ENCODE measurements at places on chromosomes 12 and 14.

DNA sequence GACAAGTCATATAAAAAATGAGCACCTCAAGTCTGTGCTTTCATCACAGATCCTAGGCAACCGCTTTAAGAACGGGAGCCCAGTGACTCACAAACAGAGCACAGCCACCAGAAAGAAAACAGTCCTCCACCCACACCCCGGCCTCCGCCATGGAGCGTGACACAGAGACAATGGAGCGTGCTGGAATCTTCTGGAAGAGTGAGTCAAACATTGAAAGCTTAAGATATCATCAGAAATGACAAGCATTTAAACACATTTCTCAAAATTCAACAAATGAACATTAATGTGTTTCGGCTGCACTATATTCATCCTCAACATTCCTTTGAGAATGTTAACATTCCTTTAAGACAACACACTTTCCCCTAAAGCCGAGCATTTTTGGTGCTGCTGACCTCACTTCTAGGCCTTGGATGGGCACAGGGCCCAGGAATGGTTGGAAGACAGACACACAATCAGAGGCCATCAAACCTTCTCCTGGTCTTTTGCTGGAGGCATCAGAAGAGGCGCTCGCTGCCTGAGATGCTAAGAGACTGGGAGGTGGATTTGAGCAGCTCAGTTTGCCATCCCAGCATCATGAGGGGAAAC is 23.6 kb upstream of the TMEM132D start:
- DNase-seq: no peak

- peak; percentile 21 for DNase-seq
Measured at GRCh38 chr14:36214476-36215216, 38.1 kb upstream of the PTCSC3 start.

GRCh38 chr14:67683842-67684241 is 9.4 kb upstream of the VTI1B start:
- DNase-seq: no peak

DNA sequence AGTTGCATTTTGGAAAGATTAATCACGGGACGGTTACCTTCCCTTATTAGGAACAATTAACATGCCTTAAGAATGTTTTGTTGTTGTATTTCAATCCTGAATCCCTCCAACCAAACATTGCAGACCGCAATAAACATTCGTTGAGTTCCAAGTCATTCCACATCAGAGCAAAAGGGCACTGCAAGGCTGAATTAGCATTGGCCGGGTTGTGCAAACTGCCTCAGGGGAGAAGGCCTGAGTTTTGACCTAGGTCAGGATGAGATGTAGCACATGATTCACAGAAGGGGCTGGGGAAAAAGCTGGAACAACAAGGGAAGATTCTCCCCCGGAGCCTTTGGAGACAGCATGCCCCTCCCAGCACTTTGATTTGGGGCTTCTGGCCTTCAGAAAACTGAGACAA is 82.1 kb upstream of the BDKRB2 start:
- DNase-seq: peak; percentile 92

GRCh38 chr12:112664569-112664968 is 127.0 kb upstream of the RPH3A start:
- DNase-seq: peak; percentile 7

Data from M059J (cell line).